Suprapubic skin (tissue), 4 donors: ENCODE measurements at places on chromosomes 12 and 14.
A peak's percentile ranks its signal among the peaks of the same experiment; 100 is the strongest.

GRCh38 chr12:50550530-50551223 lies 45.9 kb downstream of the DIP2B start:
- DNase-seq: no peak
- no peaks in the 10 kb centered on the region for H3K36me3 ChIP-seq
- H3K27me3 ChIP-seq: no peaks in the 10 kb centered on the region
- H3K4me1 ChIP-seq: peaks cover 41% of the 10 kb centered on the region

- H3K27me3 ChIP-seq: no peaks in the 10 kb centered on the region
- DNase-seq: no peak
- no peak overlapping the region for H3K4me3 ChIP-seq
- peaks cover 44% of the 10 kb centered on the region for H3K36me3 ChIP-seq
These were observed 3.3 kb downstream of the NEMF start for GRCh38 chr14:49849213-49849847.

DNA sequence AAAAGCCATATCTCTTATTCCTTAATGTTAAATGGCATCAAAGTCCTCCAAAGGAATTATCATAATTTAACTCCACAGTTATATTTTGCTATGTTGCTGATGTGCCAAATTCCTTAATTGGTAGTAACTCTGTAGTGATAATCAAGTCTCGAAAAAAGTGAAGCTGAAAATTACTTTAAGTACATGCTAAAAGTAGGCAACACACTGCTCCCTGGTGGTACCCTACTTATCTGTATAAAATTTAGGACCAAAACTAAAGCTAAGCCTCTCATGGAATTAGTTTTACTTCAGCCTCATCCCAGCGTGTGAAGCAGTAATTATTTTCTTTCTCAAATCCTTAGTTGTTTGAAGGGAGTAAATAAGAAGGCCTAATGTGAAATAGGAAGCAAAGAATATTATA lies 132.8 kb downstream of the TTLL5 start:
- DNase-seq: no peak
- H3K27ac ChIP-seq: no peak overlapping the region
- no peak overlapping the region for H3K4me3 ChIP-seq
- H3K4me1 ChIP-seq: no peaks in the 10 kb centered on the region
- H3K27me3 ChIP-seq: no peaks in the 10 kb centered on the region

- no peaks in the 10 kb centered on the region for H3K4me1 ChIP-seq
- H3K36me3 ChIP-seq: no peaks in the 10 kb centered on the region
- H3K4me3 ChIP-seq: no peak overlapping the region
- DNase-seq: no peak
- H3K27ac ChIP-seq: no peak overlapping the region
- no peaks in the 10 kb centered on the region for H3K27me3 ChIP-seq
These were observed 1772.0 kb upstream of the FLRT2 start for GRCh38 chr14:83757916-83758315.

DNA sequence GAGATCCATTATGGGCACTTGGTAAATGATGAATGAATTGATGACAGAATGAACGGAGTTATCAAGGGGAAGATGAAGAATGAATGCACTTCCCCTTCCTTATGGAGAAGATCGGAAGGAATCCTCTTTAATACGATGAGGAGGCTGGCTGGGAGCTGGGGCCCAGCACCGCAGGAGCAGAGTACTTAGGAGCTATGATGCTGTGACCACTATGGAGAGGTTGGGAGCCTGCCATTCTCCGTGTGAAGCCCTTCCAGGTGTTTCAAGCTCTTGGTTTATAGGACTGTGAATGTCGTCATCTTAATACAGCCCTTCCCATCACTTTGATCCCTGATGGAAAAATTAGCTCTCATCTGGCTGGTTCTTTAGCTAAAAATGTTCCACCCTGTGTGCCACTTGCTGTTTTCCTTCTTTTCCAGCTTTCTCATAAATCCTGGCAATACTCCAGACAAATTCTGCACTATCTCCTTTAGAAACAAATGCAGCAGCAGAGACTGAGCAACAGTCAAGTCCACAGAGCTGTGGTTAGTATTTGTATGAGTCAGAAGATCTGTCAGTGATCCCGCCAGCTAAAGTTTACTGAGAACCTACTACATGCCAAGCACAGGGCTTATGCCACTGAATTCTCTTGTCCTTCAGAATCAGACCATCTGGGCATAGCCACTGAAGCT lies 263.1 kb upstream of the CRY1 start:
- H3K27me3 ChIP-seq: no peaks in the 10 kb centered on the region
- no peak overlapping the region for H3K27ac ChIP-seq
- DNase-seq: no peak
- H3K36me3 ChIP-seq: no peaks in the 10 kb centered on the region
- no peak overlapping the region for H3K4me3 ChIP-seq
- no peaks in the 10 kb centered on the region for H3K4me1 ChIP-seq

DNA sequence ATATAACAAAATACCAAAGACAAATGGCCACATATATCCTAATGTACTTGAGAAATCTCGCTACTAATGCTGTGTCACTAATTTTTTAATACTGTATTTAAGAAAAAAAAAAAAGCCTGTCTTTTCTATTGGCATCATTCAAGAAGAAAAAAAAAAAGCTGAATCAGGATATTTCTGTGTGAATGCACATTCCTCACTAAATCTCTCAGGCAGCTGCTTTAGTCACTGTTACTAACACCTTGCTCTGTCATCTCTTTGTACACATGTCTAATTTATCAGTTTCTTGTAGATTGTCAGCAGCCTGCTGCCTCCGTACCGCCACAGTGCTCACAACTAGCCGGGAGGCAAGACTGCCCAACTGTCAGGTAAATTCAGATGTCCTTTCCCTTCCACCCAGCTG lies 32.0 kb upstream of the FGD4 start:
- no peak for DNase-seq
- H3K27ac ChIP-seq: no peak overlapping the region
- H3K4me3 ChIP-seq: no peak overlapping the region
- H3K4me1 ChIP-seq: no peaks in the 10 kb centered on the region

DNA sequence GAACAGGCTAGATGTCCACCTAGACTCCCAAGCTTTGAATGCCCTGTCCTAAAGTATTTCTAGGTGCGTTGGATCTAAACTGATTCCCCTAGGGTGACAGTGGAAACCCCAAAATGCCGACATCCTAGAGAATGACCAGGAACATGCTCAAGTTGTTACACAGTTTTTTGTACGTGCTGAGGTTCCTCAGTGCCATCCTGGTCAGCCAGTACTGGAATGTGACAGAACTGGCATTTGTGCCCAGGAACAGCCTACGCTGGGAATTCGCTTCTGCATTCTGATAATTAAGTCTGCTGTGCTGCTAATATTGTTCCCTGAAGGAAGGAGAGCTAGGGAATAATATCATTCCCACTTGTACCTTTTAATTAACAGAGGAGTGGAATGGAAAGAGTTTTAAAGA lies 40.3 kb downstream of the BORCS5 start:
- H3K4me3 ChIP-seq: no peak overlapping the region
- DNase-seq: no peak
- peak overlapping the region; percentile 77 for H3K27ac ChIP-seq

- DNase-seq: no peak
These were observed 253.0 kb downstream of the SNAPC1 start for GRCh38 chr14:62015243-62015642.

DNA sequence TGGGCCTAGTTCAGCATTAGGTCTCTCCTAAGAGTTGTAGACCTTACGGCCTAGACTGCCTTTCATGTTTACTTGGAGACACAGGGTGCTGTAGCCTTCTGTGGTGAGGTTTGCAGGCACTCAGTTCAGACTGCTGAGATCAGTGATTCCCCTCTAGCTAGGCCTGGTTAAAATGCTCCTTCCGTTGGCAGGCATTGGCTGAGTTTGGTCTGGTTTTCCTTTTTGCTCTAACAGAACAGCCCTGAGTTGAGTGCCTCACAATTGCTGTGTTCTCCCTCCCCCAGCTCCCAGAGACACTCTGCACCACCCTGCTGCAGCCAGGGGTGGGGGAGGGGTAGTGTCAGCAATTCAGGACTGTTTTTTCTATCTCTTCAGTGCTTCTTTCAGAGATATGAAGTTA lies 178.9 kb upstream of the DYRK2 start:
- H3K27me3 ChIP-seq: no peaks in the 10 kb centered on the region
- H3K4me3 ChIP-seq: no peak overlapping the region
- no peaks in the 10 kb centered on the region for H3K36me3 ChIP-seq
- peaks cover 9% of the 10 kb centered on the region for H3K4me1 ChIP-seq

DNA sequence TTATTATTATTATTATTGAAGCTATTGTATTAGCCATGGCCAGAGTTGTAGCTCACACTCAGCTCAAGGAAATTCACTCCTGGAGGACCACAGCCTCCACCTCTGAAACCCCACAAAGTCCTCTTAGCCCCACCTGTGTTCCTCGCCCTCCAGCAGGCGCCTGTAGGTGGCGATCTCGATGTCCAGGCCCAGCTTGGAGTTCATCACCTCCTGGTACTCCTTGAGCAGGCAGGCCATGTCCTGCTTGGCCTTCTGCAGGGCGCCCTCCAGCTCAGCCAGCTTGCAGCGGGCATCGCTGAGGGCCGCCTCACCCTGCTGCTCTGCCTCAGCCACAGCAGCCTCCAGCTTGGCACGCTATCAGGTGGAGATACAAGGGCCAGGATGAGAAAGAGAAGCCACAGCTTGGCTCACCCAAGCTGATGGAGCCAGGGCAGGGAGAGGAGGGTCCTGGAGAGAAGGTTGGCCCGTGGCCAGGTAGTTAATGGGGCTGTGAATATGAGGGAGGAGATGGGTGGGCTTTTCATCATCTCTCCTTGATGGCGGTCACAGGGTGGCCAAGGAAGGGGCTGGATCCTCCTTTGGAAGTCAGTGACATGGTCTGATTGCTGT lies 5.1 kb downstream of the KRT85 start:
- H3K36me3 ChIP-seq: no peaks in the 10 kb centered on the region
- no peak overlapping the region for H3K27ac ChIP-seq
- peaks cover 1% of the 10 kb centered on the region for H3K27me3 ChIP-seq
- H3K4me3 ChIP-seq: no peak overlapping the region
- no peak for DNase-seq
- H3K4me1 ChIP-seq: peaks cover 8% of the 10 kb centered on the region

GRCh38 chr12:69055706-69056105 lies 122.7 kb upstream of the CPM start:
- H3K27ac ChIP-seq: no peak overlapping the region
- H3K4me1 ChIP-seq: peaks cover 23% of the 10 kb centered on the region
- H3K4me3 ChIP-seq: no peak overlapping the region
- no peaks in the 10 kb centered on the region for H3K27me3 ChIP-seq

GRCh38 chr12:109387425-109388166 lies 39.9 kb downstream of the MYO1H start:
- no peak for DNase-seq
- H3K4me3 ChIP-seq: no peak overlapping the region
- no peak overlapping the region for H3K27ac ChIP-seq
- no peaks in the 10 kb centered on the region for H3K36me3 ChIP-seq
- H3K4me1 ChIP-seq: peaks cover 13% of the 10 kb centered on the region

- no peaks in the 10 kb centered on the region for H3K27me3 ChIP-seq
- peaks cover 71% of the 10 kb centered on the region for H3K4me1 ChIP-seq
- no peak for DNase-seq
These were observed 5.6 kb upstream of the GLRX5 start for GRCh38 chr14:95529216-95529615.

DNA sequence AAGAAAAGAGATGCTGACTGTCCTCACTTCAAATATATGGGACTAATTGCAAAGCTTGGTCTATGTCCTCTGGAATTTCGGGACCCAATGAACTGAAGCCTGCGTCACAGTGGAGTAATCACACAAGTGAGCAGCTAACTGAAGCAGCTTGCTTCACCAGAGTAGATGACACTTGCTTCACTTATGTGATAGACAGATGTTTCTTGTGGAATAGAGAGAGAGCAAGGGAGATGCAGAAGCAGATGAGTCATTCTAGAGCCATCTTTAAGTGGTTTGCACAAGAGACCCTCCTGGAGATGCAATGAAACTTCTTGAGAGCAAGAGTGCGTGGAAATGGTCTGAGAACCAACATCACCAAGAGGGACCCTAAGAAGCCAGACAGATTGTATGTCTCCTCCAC lies 1537.1 kb upstream of the FLRT2 start:
- H3K4me3 ChIP-seq: no peak overlapping the region
- no peaks in the 10 kb centered on the region for H3K4me1 ChIP-seq
- no peak for DNase-seq
- H3K27ac ChIP-seq: no peak overlapping the region

- no peak overlapping the region for H3K27ac ChIP-seq
- H3K36me3 ChIP-seq: no peaks in the 10 kb centered on the region
These were observed 12.7 kb downstream of the SAMD4A start for GRCh38 chr14:54579621-54580020.

DNA sequence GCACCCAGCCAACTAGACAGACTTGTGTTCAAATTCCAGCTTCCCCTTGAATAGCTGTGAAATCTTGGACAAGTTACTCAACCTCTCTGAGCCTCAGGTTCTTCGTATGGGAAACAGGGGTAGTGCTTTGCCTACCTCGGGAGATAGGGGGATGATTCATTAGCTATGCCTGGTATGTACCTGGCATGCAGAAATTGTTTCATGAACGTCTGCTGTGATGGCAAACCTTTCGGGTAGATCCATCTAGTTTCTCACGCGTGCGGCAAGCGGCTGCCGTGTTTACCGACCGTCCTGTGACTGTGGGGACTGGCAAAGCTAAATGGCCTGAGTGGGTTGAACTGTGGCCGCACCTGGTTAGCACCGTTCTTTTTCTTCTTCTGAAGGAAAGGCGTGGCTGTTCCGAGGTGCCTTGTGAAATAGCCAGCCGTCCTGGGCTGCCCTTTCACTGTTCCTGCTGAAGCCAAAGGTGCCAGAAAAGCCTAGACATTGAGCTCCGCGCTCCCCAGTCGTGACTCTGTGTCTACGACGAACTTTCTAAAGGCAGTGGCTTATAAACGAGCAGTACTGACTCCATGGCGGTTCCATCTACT lies 40.6 kb upstream of the MED13L start:
- H3K4me1 ChIP-seq: peaks cover 36% of the 10 kb centered on the region
- H3K4me3 ChIP-seq: peak overlapping the region; percentile 33
- DNase-seq: no peak
- peak overlapping the region; percentile 80 for H3K27ac ChIP-seq

- DNase-seq: no peak
- H3K4me3 ChIP-seq: no peak overlapping the region
- H3K27ac ChIP-seq: no peak overlapping the region
- H3K36me3 ChIP-seq: peaks cover 45% of the 10 kb centered on the region
- no peaks in the 10 kb centered on the region for H3K27me3 ChIP-seq
These were observed 18.5 kb downstream of the PAPLN start for GRCh38 chr14:73255693-73256225.

DNA sequence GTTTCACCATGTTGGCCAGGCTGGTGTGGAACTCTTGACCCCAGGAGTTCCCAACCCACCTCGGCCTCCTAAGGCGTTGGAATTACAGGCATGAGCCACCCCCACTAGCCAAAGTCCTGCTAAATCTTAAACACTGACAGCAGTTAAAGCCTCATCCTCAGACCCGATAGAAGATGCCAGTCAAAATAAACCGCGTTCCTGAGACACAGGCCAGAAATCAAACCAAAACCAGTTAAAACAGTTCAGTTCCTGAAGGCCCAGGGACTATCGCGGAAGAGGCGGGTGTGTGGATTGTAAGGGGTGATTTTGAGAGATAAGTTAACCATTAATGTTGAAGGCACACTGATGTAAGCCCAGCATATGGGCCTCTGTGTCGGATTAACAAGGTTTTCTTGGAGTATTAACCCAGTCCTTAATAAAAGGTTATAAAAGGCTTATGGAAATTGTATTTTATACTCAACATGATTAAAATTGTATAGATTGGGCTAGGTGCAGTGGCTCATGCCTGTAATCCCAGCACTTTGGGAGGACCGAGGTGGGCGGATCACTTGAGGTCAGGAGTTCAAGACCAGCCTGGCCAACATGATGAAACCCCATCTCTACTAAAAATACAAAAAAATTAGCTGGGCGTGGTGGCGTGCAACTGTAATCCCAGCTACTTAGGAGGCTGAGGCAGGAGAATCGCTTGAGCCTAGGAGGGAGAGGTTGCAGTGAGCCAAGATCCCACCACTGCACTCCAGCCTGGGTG lies 18.7 kb upstream of the CDCA4 start:
- H3K4me1 ChIP-seq: peaks cover 11% of the 10 kb centered on the region
- H3K4me3 ChIP-seq: no peak overlapping the region
- no peaks in the 10 kb centered on the region for H3K36me3 ChIP-seq
- no peak overlapping the region for H3K27ac ChIP-seq
- no peak for DNase-seq
- H3K27me3 ChIP-seq: no peaks in the 10 kb centered on the region
